G401 (cell line): ENCODE measurements at places on chromosomes 12 and 14. TPM values are rescaled to one million over a fixed set of nuclear protein-coding genes. Genes with fewer than 3 reads are reported as not detected.

DNA sequence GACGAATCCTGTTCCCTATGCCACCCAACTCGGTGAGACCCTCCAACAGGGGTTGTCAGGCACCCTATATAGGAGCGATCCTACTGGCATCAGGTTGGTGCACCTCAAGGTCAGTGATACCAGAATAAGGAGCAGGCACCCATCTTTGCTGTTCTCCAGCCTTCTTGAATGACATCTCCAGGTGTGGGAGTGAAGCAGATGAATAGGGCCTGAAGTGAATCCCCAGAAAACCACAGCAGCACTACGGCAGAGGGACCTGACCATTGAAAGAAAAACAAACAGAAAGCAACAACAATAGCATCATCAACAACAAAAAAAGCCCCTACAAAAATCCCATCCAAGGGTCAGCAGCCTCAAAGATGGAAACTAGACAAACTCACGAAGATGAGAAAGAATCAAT, 445.2 kb upstream of the ATP2B1 start:
- DNase-seq = no peak

DNA sequence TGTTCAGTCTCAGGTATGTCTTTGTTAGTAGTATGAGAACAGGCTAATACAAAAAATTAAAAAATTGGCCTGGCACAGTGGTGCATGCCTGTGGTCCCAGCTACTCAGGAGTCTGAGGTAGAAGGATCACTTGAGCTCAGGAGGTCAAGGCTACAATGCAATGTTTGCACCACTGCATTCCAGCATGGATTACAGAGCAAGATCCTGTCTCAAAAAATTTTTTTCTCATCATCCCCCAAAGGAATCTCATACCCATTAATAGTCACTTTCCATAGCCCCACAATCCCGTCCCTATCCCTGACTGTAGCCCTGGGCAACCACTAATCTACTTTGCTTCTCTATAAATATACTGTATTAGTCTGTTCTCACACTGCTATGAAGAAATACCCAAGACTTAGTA, 57.8 kb downstream of the TTC8 start:
- no peak for DNase-seq

GRCh38 chr12:99111600-99111999, 466.5 kb downstream of the APAF1 start:
- peak; percentile 65 for DNase-seq

- no peak for DNase-seq
These were observed 825.7 kb downstream of the AACS start for GRCh38 chr12:125890971-125891370.

Gene C14orf93
- 8.7 and 15.1 TPM in 2 replicates for total RNA-seq

- peak; percentile 81 for DNase-seq
These were observed 9.2 kb upstream of the GPX2 start for GRCh38 chr14:64951724-64952123.

Gene FBXW8
- total RNA-seq = 18.4 and 21.6 TPM in 2 replicates

- no peak for DNase-seq
These were observed 60.2 kb downstream of the STAB2 start for GRCh38 chr12:103647267-103647666.

DNA sequence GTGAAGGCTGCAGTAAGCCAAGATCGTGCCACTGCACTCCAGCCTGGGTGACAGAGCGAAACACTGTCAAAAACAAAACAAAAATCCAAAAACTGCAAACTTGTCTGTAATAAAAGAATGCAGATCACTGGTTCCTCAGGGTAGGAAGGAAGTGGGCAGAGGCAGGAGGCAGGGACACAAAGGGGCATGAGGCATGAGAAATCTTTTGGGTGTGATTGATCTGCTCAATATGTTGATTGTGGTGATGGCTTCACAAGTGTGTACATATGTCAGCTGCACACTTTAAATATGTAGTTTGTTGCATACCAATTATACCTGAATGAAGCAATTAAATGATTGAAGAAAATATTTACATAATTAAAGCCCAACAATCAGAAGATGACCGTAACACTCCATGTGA, 117.6 kb downstream of the CMAS start:
- no peak for DNase-seq

GRCh38 chr14:34424488-34424887, 37.6 kb downstream of the SPTSSA start:
- DNase-seq = no peak

Gene INHBE
- 0.43 and 0.78 TPM in 2 replicates for total RNA-seq

DNA sequence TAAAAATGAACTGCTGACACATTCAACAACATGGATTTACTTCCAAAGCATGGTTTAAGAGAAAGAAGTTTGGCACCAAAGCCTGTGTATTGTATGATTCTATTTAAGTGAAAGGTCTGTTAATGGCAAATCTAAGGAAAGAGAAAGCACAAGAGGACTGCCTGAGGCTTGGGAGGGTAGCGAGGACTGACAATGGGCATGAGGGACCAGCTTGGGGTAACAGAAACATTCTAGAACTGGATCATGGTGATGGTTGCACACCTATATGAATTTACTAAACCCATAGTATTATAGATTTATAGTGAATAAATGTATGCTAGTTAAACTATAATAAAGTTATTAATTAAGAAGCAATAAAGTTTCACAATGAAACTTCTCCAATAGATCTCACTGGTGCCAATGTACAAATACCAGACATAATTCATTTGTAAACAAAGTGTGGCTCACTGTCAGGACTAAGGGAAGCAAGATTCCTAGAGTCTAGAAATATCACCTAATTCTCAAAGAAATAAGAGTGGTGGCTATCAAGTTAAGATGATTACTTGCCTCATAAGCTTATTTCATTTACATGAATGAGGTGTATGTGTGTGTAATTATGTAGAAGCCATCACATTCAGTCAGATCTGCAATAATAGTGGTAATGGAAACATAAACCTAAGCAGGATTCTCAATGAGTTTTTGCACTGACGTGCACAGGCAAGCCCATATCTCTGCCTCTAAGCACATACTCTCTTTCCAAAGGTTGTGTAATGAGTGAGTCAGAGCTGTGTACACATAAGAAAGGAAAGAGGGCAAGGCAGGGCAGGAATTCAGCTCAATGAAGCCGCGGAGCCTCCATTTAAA, 353.4 kb downstream of the KCNH5 start:
- no peak for DNase-seq

- no peak for DNase-seq
These were observed 63.1 kb upstream of the SLC38A2 start for GRCh38 chr12:46435625-46436024.

- DNase-seq = no peak
These were observed 58.1 kb downstream of the ADIPOR2 start for GRCh38 chr12:1749019-1749418.

DNA sequence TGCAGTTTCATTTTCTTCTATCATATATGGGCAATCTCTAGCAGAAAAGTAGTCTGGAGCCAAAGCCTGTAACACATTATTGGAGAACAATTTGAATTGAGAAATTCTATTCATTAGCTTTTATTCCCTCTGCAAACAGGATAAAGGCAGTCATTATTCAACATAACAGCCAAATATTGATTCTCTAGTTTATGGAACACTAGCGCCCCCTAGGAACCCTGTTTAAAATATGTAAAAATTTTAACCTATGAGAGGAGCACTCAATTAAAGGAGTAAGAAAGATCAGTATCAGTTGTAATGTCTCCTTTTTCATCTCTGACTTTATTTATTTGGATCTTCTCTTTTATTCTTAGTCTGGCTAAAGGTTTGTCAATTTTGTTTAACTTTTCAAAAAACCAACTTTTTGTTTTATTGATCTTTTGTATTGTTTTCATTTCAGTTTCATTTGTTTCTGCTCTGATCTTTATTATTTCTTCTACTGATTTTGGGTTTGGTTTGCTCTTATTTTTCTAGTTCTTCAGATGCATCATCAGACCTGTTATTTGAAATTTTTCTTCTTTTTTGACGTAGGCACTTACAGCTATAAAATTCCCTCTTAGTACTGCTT, 4.8 kb upstream of the LMNTD1 start:
- peak; percentile 7 for DNase-seq

DNA sequence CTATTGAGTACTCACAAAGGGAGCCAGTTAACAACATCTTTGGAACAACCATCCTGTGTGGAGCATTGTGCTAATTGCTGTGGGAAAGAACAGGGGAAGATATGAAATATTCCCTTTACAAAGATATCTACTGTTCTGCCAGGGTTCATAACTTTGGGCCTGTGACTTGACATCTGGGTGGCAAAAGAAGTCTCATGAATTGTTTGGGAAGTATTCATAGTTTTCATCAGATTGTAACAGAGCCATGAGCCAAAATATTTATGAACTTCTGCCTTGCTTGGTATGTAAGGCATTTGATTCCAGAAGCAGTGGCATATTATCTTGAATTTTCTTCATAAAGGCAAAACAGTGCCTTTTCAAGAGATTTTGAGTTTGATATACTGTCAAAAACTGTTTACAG, 816.2 kb downstream of the DIO2 start:
- DNase-seq = no peak

Gene TOGARAM1
- 4.4 and 6.8 TPM in 2 replicates for total RNA-seq

GRCh38 chr14:81474148-81474492, 59.5 kb downstream of the SEL1L start:
- DNase-seq = no peak

- DNase-seq = no peak
These were observed 46.9 kb downstream of the DUSP6 start for GRCh38 chr12:89305373-89305772.

GRCh38 chr12:3658327-3659163, 94.4 kb downstream of the CRACR2A start:
- no peak for DNase-seq

DNA sequence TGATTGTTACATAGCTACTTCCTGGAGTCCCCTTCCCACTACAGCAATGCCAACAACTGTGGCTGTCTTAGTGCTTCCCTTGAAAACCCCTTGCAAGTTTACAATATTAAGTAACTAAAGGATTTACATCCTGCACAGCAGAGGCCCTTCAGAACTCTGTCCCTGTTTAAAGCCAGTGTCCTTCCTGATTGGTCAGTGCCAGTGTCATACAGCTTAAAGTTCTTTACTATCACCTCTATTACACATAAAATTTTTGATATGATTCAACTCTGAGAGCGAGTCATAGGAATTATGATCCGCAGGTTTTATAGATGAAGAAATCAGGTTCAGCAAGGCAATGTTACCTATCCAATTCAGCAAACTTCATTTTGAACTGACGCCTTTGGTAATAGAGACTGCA, 91.4 kb upstream of the ALX1 start:
- no peak for DNase-seq

DNA sequence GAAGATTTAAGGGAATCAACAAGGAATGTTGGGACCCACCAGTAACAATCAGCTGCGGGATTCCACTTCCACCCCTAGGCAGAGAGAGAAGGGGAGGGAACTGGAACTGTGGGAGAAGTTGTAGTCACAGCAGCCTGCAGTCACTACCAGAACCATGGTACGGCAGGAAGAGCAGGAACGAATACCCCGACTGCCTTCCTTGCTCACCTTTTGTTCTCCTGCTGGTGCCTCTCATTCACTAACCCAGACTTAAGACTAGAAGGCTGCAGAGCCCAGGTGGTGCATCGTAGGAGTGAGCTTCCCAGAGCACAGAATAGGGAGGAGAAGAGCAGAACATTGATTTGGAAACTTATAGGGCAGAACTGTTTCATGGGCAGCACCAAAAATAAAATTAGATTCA, 154.2 kb downstream of the DYRK2 start:
- DNase-seq = no peak

Gene IFNG-AS1
- not detected in 2 replicates for total RNA-seq
